ENCODE measurements at places on chromosomes 6 and 20.
A peak's percentile ranks its signal among the peaks of the same experiment; 100 is the strongest.

- no peak for DNase-seq
These were observed 296.9 kb downstream of the FOXC1 start for GRCh38 chr6:1906609-1907008.

GRCh38 chr6:148538261-148539190 lies 195.9 kb downstream of the SASH1 start:
- DNase-seq: no peak

GRCh38 chr6:159826968-159827647 lies 27.0 kb downstream of the PNLDC1 start:
- DNase-seq: no peak

DNA sequence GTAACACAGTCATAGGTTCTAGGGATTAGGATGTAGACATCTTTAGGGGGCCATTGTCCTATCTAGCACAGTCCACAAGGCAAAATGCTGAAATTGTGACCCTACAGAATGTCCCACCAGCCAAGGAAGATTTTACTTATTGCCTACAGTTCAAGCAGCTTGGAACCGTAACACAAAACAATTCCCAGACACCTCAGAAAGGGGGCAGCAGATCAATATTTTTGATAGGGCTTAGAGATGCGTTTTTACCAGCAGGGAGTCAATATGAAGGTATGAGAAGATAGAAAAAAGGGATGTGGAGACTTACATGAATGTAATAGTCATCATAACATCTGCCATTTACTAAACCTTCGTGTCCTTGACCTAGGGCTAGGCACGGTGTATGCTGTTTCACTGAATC lies 81.0 kb downstream of the TMEM170B start:
- no peak for DNase-seq

DNA sequence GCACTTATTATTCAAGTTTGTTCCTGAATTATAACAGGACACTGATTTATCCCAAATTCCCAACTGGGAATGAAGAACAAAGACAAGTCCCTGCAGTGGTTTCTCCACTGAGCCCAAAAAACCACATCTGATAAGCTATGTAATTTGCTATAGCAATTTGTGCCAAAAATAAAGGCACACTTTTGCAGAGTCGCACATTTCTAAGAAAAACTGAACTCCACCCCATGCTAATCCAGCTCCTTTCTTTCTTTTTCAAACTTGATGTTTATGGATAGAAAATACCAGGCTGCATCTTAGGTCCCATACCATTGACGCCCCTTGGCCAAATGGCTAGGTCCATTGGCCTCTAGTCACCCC lies 170.2 kb upstream of the CITED2 start:
- DNase-seq: no peak

GRCh38 chr6:3210024-3210610 lies 17.3 kb downstream of the TUBB2B start:
- no peak for DNase-seq

GRCh38 chr20:14114065-14114704 lies 118.9 kb downstream of the MACROD2 start:
- DNase-seq: no peak

DNA sequence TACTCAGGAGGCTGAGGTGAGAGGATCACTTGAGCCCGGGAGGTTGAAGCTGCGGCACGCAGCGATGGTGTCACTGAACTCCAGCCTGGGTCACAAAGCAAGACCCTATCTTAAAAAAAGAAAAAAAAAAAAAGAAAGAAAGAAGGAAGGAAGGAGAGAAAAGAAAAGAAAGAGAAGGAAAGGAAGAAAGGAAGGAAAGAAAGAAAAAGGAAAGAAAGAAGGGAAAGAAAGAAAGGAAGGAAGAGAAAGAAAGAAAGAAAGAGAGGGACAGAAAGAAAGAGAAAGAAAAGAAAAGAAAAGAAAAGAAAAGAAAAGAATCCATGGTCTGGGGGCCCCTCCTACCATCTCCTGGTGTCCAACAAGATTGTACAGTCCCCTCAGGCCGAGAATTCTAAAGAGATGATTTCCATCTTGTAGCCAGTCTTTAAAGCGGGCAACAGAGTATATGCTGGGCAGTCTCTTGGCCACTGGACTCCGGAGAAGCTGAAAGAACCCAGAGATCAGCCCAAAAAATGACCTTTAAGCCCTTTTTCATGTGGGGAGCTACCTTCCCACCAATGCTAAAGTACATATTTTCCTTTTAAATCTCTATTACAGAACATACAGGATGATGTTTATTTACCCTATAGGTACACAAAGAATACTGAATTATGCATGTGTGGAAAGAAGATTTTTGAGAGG lies 23.7 kb upstream of the RBL1 start:
- no peak for DNase-seq

DNA sequence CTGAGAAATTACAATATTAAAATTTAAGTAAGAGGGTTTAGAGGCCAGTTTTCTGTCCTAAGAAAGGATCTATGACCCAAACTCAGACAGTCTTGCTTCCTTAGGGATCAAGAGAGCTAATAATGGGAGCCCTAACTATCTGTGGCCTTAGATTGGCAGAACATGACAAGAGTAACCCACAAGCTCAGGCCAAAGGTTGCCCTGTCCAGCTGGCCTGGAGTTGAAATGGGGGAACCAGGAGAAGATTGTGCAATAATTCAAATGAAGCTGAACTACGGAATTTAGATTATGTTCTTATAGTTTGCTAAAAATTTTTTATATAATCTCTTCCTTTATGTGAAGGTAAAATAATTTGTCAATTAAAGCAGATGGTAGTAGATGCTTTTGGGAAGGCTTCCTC lies 26.4 kb downstream of the LAMA4 start:
- DNase-seq: no peak

- no peak for DNase-seq
These were observed 815 bp downstream of the UTRN start for GRCh38 chr6:144285798-144286502.

GRCh38 chr20:63086421-63087235 lies 79.9 kb upstream of the BHLHE23 start:
- DNase-seq: no peak

DNA sequence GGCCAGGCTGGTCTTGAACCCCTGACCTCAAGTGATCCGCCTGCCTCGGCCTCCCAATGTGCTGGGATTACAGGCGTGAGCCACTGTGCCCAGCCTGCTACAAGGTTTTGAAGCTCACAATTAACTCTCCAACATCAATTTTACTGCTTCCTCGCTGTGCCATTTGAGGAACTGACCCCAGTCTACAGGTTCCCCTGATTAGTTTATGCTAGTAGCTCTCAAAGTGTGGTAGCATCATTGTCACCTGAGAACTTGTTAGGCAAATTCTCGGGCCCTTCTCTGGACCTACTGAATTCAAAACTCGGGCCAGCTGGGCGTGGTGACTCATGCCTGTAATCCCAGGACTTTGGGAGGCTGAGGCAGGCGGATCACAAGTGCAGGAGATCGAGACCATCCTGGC lies 49.4 kb downstream of the MCUR1 start:
- no peak for DNase-seq

- DNase-seq: peak; percentile 73
These were observed 14.4 kb downstream of the NT5E start for GRCh38 chr6:85464260-85464644.

DNA sequence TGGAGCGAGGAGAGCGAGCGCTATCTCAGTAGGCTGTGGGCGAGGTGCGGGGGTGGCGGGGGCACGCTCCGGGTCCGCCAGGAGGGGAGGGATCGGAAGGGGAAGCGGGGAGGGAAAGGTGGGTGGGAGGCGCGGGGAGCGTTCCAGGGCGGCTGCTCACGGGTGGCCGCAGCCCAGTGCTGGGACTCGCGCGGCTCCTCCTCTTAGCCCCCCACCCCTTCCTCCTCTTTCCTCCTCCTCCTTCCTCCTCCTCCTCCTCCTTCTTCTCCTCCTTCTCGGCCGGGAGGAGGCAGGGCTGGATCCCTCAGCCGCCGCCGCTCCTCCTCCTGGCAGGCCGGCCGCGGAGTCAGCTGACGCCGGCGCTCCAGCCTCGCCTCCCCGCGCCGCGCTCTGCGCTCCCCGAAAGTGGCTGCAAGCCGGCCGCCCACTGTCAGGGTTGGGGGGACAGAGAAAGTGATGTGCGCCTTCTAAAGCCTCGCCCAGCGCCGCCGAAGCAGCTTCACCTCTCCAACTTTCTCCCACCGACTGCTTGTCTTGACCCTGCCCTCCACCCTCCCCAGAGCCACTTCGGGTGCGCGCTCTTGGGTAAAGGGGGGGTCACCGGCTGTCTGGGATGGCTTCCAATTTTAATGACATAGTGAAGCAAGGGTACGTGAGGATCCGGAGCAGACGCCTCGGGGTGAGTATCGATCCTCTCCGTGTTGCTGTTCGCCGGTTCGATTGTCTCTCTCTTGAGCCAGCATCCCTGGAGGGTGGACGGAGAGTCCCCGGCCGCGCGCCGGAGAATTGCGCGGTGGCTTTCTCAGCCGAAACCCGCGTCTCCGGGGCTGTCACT lies at the start of gene DOK5:
Gene DOK5 (plus strand): TSS at position 260 of the 835 bp plus-strand sequence. CDS start 354 bp downstream, at position 614.
- DNase-seq: no peak

DNA sequence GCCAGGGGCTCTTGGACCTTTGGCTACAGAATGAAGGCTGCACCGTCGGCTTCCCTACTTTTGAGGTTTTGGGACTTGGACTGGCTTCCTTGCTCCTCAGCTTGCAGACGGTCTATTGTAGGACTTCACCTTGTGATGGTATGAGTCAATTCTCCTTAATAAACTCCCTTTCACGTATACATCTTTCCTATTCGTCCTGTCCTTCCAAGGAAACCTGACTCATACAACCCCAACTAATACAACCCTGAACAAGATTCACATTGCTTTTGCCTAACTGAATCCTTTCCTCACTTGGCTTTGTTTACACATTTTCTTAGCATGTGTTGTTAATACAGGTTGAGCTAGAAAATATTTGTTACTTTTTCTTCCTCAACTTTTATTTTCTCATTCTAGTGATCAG lies 21.9 kb downstream of the TBXT start:
- DNase-seq: peak; percentile 70

DNA sequence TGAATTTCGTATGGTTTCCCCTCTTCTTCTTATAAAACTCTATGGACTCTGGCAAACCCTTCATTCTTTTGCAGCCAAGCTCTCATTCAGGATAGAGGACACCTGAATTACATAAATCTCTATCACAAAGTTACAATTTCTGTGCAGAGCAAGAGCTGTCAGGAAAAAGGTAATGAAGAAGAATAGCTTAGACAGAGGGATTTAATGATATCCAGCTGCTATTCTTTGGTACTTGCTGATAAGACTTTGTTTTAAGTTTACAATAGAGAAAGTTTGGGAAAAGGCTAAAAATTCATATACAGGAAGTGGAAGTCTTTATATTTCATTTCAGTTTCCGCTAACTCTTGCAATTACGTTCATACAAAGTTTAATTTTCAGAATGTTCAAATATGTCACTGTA lies 227.0 kb downstream of the FOXC1 start:
- DNase-seq: no peak

DNA sequence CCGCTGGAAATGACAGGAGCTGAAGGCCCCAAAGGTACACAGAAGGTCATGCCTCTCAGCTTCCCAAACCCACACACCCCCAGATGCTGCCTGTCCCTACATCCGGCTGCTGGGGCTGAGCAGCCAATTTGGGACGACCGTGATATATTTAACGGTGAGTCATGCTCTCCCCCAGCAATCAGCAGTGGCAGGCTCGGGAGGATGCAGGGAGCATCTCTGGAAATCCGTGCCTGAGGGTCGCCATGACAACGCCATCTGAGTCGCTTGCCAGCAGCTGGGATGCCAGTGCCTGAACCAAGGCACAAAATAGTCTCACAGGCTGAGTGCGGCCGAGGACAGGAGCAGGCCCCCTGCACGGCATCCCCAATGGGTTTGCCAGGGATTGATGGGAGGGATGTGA lies 57.9 kb downstream of the KCNB1 start:
- DNase-seq: no peak

DNA sequence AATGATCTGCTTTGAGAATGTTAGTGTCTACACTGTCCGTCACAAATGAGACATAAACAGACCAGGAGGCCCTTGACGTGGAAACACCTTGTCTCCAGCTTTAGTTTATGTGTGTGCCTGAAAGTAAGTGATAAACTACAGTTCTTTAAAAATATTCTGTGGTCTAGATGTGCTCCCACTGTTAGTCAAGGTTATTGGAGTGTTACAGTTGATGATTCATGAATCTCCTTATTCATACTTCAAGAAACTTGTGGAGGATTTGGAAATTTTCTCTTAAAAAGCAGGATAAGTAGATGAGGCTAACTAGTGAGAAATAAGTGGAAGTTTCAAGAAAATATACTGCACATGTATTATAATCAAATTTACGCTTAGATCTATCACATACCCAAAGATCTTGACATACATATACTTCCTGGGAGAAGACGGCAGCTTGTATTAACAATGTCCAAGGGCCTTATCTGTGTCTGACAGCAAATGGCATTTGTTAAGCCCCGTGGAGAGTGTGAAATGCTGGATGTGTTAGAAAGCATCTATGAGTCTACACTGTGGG lies 90.5 kb upstream of the MBOAT1 start:
- no peak for DNase-seq

All from epithelial cell of prostate (primary cell).